ENCODE measurements at places on chromosomes 3 and 15.

- DNase-seq, result no peak
Measured at GRCh38 chr15:70767667-70768066, 4.3 kb upstream of the UACA start.

DNA sequence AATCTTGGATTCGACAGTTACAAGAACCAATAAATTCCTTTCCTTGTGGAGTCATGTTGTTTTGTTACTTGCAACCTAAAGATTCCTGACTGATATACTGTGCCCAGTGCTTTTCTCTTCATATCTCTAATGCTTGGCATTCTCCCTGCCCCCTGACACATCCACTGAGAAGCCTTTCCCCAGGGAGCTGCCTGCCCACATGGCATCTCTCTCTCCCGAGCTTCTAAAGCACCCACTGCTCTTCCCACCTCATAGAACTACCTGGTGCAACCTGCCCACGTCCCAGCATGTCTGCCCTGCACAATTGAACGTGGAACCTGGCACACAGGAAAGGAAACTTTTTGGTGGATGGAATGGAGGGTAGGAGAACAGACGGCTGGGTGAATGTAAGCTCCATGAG, 6.8 kb downstream of the CYP8B1 start:
- DNase-seq, result no peak

- no peak for DNase-seq
Measured at GRCh38 chr3:12986521-12986920, 86.7 kb downstream of the IQSEC1 start.

- DNase-seq, result peak; percentile 39
Measured at GRCh38 chr3:67468511-67468910, 185.9 kb downstream of the SUCLG2 start.

DNA sequence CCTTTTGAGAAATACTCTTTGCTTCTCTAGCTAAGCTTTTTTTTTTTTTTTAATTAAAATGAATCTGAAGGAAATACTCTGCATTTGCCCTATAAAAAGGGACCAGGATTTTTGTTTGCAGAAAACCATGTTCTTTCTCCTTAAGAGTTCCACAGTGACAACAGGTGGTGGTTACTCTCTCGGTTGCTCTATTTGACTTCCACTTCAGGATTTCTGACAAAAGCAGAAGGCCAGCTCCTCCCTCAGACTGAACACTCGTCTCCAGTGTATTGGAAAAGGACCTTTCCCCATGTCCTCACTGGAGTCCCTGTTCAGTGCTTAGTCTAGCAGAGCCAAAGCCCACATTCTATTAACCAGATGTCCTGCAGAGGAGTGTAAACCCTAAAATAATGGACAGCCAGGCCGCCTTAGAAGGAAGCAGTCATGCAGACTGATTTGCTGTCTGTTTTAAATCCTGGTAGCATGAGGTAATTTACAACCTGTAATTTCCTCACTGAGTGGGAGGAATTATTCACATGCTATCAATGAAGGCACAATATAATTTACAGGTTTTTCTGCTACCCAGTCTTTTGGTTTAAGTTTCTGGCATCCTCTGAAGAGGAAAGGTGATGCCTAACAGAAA, 599.3 kb downstream of the PYDC2 start:
- DNase-seq, result no peak

DNA sequence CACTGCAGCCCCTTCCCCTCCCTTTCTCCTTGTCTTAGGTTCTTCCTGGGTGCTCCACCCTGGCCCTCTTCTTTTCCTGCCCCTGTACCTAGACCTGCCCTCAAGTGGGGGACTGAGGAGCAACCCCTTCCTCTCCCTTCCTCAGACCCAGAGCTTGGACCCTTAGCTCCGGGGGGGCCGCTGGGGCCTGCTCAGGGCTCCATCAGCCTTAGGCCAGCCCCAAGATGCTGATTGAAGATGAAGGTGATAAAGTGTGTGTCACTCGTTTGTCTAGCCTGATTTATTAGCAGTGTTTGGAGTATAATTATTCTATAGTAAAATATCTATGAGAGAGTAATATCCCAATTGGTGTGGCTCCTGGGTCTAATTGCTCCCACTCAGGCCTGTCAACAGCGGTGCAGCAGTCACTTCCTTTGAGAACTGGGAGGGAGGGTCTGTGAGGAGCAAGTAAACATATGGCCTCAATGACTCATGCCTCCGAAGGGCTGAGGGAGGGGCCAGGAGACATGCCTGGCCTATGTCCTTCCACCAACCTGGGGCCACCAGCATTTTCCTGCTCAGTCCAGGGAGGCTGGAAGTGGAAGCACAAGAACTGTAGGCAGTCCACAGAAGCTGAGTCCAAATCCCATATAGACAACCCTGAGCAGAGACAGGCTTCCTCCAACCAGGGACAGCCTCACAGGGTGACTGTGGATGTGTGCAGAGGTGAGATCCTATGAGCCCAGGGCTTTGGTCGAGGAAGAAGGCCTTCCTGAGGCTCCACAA, 123.2 kb downstream of the DNAJB8 start:
- peak; percentile 15 for DNase-seq

DNA sequence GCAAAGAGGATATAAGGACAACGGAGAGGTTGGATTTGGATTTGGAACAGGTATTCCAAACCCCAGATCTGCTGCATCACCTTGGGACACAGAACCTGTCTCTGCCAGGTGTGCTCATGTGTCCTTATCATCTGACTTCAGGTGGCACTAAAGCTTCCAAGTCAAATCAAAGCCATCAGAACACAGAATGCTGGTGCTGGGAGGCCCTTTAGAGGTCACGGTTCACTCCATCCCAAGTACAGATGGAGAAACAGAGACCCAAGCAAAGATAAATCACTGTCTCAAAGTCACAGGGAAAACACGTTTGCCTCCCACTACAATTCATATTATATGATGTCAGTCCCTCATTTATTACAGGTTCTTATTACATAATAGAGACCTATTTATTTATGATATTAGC, 72.8 kb downstream of the HES1 start:
- no peak for DNase-seq

DNA sequence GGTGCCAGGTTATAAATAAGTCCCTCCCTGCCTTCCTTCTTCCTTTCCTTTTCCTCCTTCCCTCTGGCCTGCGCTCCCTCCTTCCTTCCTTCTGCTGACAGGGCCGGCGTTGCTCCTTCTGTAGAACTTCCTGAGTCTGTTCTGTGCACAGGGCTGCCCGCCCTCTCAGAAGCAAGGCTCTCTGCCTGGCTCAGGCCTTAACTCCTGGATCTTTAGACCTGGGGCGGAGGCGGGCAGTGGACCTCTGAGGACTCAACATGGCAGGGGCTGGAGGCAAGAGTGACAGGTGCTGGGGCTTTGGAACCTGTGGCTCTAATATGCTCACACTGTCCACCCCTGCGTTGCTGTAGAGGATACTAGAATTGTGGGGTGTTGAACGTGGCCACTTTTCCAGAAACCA, 86.4 kb upstream of the SEC13 start:
- no peak for DNase-seq

DNA sequence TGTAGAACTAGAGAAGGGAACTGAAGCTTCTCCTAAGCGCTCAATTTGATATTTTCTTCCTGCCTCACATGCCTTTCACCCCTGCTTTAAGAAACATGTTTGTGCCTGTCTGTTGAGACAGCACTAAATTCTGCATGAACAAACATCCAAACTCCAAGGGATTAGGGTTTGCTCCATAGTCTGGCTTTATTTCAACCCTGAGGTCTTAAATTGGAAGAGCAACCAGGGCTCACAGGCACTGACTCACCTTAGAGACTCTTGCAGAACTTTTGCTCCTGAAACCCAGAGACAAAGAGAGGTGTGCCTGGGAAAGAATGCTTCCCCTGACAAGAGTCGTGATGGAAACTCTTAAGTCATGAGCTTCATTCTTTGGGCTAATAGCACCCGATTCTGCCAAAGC, 393.9 kb upstream of the MCTP2 start:
- DNase-seq, result no peak

DNA sequence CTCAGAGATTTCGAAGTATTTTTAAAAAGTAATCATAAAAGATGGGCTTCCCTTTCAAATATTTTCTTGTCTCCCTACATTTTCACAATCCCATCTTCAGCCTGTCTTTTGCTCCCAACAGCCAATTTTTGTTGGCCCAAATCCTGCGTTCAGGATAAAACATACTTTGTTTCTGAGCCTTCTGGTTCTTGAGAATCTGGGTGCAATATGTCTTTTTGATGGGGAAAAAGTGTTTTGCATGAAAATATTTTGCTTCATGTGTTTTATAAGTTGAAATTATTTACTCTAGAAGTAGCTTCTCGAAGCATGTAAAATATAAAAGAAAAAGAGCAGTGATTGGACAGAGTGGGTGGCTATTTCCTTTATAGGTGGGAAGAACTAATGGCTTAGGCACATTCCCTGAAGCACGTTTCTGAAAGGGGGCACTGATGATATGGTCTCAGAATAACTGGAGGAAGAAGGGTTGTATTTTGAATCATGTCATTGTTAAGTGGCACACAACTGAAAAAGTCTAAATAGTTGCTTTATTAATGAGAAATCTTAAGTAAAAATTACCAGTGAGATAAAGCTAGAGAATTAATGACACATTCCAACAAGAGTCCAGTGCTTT, 3.9 kb downstream of the UNC13C start:
- DNase-seq, result no peak

DNA sequence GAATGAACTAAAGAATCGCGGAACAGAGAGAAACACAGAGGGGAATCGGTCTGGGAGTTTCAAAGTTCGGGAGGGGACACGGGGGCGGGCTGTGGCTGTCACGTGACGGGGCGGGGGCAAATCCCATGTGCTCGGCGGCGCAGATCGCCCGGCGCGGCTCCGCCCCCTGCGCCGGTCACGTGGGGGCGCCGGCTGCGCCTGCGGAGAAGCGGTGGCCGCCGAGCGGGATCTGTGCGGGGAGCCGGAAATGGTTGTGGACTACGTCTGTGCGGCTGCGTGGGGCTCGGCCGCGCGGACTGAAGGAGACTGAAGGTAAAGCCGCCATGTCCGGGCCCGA, at the start of gene EIF4G1:
EIF4G1 (plus strand) TSS at position 244 of the 337 bp plus-strand sequence. CDS start 1,191 bp downstream, outside the sequence.
- DNase-seq, result peak; percentile 95
